ENCODE measurements at places on chromosomes 12 and 14.

DNA sequence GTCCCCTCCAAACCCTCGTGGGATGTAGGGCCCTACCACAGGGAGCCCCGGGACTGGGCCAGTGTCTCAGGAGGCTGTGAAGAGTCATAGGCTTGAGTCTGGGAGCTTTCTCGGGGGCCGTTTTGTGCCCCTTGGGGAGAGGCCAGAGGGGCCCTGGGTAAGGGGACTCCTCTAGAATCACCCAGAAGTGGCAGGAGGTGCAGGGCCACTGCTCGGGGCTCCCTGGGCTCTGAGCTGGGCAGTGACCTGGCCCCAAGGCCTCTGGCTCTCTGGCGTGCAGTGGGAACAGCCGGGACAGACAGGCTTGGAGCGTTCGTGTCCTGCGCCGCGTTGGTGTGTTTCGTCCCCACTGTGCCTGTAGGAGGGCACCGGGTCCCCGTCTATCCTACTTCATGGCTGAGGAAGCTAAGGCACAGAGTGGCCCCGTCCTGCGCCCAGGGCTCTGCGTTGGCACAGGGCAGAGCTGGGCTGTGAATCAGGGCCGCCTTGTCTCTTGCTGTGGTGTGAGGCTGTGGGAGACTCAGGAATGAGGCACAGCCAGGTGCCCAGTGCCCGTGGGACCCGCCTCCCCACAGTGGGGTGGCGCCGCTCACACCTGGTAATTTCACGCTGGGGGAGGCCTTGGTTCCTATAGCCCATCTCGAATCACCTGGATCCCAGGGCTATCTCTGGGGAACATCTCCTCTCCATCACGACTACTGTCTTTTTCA is 23.8 kb upstream of the KIF26A start:
- DNase-seq = no peak

DNA sequence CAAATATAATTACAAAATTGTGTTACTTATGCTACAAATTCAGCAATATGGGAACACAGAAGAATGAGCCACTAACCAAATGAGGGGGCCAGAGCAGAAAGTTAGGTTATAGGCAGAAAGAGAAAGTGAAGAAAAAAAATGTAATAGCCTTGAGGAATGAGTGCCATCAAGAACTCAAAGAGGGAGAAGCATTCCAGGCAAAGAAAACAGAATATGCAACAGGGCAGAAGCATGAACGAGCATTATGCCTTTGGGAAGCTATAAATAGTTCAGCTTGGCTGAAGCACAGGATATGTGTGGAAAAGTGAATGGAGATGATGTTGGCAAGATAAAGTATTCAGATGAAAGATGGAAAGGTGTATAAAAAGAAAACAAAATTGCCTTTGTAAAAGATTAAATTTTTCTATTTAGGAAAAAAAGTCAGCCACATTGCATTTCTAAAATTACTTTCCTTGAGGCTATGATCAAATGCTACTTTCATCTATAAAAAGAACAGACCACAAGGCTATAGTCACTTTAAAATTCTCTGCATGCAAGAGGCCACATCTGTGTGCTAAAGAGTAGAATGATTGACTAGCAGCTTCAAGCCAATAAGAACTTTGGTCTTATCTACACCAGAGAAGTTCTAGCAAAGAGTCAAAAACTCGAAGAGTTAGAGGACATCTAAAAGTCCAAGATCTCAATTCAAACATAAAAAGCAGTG is 193.6 kb upstream of the GARIN6 start:
- DNase-seq = no peak

DNA sequence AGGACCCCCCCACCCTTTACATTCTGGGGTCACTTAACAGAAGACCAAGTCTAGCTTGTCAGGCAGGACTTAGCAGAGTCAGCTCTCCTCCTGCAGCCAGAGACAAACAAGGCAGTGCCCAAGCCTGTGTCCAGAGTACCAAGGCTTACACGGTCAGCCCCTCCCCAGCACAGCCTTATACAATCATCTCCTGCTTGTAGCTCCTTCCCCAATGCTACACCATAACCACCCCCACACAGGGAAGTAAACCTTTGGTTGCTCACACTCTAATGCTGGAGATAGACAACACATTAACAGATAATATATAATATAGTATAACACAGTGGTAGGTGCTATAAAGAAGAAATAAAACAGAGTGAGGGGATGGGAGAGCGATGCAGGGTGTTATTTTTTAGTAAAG is 175.4 kb upstream of the PWP1 start:
- DNase-seq = no peak

DNA sequence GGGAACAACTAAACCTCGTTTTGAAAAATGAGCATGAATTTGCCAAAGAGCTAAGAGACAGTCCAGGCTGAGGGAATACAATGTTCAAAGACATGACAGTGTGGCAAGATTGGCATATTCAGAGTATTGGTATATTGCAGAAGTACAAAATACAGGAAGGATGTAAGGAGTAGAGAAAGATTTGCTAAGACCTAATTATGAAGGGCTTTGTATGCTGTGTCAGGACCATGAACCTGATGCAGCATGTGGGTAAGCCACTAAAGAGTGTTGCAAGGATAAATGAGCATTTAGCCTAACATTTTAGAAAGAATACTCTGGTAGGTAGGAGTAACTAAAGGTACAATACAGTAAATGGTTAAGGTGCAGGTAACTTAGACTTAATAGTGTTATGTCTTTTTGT is 65.1 kb downstream of the KTN1 start:
- no peak for DNase-seq

DNA sequence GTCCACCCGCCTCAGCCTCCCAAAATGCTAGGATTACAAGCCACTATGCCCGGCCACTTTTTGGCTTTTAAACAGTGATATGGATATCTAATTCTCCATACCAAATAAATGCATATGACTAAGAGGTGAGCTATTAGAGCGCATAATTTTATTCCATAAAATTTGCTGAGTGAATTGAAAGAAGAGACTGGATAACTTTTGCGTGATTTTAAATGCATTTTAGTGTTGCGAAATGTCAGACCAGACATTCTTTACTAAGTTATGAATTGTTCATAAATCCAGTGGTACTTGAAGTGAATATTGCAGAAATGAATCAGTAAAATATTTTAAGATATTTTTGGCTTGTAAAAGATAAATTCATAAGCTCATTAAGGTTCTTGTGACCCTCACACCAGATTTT is 50.9 kb upstream of the DIP2B start:
- DNase-seq = no peak

Data from central memory CD8-positive, alpha-beta T cell (primary cell).